ENCODE measurements at places on chromosomes 1 and 21.
A peak's percentile ranks its signal among the peaks of the same experiment; 100 is the strongest.

GRCh38 chr1:93525431-93525830 is 77.5 kb downstream of the FNBP1L start:
- no peak for DNase-seq

GRCh38 chr1:16138772-16139221 is 17.1 kb downstream of the EPHA2 start:
- DNase-seq = no peak

GRCh38 chr1:173005196-173005864 is 45.4 kb downstream of the TNFSF18 start:
- DNase-seq = no peak

- no peak for DNase-seq
Observed at GRCh38 chr21:41868062-41868710, 11.0 kb downstream of the PRDM15 start.

- DNase-seq = no peak
Observed at GRCh38 chr21:30233228-30234020, 17.5 kb upstream of the CLDN8 start.

- no peak for DNase-seq
Observed at GRCh38 chr1:51877434-51878307, 856 bp downstream of the NRDC start.

- DNase-seq = no peak
Observed at GRCh38 chr1:230730977-230731376, 16.2 kb upstream of the CAPN9 start.

GRCh38 chr21:36386031-36386642 is 945 bp downstream of the CHAF1B start:
- DNase-seq = no peak

- no peak for DNase-seq
Observed at GRCh38 chr1:76224752-76225151, 150.2 kb downstream of the ST6GALNAC3 start.

DNA sequence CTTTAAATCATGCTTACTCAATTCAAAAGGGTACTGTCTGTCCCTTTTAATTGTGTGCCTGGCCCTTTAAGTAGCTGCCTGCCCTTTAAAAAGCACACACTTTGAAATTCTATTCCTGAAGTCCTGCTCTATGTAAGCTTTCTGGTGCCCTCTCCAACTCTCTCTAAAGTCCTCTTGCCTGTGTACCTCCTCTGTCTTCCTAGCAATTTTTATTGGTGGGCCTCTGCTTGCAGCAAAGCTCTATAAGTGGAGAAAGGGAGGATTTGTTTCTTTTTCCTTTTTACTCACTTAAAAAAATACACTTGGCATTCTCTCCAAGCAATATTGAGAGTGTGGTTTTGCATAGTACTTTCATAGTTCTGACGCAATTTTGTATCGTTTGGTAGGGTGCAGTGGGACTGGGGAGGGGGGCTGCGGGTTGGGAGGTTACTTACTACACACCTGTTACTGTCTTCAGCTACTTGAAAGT is 135.4 kb downstream of the LMO4 start:
- DNase-seq = no peak

- DNase-seq = no peak
Observed at GRCh38 chr1:25870614-25871013, 4.9 kb downstream of the PAQR7 start.

- DNase-seq = no peak
Observed at GRCh38 chr1:119702384-119702783, 9.3 kb upstream of the PHGDH start.

- no peak for DNase-seq
Observed at GRCh38 chr1:7303554-7304317, 467.4 kb upstream of the VAMP3 start.

GRCh38 chr1:111587509-111588174 is 31.9 kb upstream of the RAP1A start:
- no peak for DNase-seq

DNA sequence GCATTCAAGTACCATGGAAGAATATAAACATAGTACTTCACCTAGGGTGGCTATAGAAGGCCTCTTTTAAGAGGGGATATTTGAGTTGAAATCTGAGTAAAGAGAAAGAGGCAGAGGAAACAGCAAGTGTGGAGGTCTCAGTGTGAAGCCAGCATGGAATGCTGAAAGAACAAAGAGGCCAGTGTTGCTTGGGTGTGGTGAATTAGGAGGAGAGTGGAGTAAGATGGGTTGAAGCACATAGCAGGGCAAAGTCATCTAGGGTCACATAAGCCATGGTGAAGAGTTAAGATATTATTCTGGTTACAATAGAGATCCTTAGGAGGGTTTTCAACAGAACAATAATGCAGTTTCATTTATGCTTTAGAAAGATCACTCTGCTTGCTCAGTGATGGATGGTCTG is 37.5 kb downstream of the C1orf141 start:
- no peak for DNase-seq

- no peak for DNase-seq
Observed at GRCh38 chr1:191575180-191575579, 583.1 kb upstream of the RGS18 start.

DNA sequence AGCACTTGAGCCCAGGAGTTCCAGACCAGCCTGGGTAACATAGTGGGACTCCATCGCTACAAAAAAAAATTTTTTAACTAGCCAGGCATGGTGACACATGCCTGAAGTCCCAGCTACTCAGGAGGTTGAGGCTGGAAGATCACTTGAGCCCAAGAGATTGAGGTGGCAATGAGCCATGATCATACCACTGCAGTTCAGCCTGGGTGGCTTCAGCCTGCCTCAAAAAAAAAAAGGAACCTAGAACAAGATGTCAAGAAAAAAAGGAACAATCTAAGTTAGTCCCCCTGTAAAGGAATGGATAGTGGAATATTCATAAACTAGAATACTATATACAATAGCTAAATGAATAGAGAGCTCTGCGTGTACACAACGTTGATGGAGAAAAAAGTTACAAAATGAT is 14.4 kb downstream of the NSL1 start:
- no peak for DNase-seq

DNA sequence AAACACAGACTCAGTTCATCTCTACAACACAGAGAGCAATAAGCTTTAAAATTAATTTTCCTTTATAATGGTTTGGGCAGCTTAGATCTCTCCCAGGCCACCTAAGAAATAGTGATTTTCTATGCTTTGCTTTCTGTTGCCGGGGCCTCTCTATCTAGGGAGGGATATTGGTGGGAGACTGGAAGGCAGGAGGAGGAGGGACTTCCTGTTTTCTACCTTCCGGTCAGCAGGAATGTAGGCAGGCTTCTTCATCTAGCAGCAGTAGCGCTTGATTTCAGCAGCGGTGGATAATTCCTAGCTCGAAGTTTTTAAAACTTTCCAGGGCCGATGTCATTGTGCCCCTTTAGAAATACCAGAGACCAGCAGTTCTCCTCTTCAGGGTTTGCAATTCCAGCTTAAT is 5.1 kb upstream of the DESI2 start:
- DNase-seq = no peak

DNA sequence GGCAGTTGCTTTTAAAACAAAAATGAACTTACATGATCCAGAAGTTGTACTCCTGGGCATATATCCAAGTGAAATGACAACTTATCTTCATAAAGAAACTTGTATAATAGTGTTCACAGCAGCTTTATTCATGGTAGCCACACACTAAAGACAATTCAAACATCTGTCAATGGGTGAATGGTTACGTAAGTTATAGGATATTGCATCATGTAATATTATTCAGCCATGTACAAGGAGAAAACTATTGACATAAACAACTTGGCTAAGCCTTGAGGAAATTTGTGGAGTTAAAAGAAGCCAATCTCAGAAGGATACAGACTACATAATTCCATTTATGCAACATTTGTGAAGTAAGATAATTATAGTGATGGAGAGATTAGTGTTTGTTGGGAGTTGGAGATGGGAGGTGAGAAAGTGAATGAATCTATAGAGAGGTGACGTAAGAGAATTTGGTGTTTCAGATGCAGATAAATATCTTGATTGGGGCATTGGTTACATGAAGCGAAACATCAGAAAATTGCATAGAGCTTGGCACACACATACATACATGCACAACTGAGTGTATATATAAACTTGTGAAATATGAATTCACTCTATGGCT is 49.9 kb upstream of the GRIK1 start:
- DNase-seq = no peak

GRCh38 chr21:16034446-16035190 is 304.8 kb downstream of the USP25 start:
- DNase-seq = no peak

- no peak for DNase-seq
Observed at GRCh38 chr1:1875932-1876331, 15.0 kb downstream of the GNB1 start.

DNA sequence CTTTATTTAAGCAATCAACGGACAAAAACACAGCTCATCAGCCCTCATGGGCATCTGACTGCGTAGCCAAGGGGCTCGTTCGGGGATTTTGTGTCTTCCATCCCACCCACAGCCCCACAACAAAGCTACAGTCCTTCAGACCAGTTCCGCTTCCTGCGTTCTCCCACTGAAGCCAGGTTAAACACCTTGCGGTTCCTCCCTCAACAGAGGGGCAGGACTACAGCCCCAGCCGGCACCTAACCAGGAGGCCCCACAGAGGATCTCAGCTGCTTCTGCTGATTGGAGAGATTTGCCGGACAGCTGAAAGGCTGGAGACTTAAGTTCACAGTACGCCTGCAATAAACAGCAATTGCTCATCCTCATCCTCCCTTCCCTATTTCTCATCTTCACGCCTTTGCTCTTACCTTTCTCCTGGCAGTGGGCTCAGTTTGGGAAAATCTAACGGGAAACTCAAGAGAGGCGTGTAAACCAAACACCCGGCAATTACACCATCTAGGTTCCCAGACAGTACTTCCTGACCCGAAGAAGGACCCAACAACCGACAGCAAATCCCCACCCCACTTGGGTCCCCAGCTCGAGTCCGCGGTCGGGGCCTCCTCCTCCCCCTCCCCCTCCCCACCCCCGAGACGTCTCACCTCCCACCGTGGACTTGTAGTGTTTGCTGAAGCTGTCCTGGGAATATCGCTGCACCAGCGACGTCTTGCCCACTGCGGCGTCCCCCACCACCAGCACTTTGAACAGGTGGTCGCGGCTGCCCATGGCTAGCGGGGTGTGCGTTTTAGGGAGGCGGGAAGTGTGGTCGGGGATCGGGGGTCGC is 876 bp downstream of the RAB29 start:
- DNase-seq = peak; percentile 45

DNA sequence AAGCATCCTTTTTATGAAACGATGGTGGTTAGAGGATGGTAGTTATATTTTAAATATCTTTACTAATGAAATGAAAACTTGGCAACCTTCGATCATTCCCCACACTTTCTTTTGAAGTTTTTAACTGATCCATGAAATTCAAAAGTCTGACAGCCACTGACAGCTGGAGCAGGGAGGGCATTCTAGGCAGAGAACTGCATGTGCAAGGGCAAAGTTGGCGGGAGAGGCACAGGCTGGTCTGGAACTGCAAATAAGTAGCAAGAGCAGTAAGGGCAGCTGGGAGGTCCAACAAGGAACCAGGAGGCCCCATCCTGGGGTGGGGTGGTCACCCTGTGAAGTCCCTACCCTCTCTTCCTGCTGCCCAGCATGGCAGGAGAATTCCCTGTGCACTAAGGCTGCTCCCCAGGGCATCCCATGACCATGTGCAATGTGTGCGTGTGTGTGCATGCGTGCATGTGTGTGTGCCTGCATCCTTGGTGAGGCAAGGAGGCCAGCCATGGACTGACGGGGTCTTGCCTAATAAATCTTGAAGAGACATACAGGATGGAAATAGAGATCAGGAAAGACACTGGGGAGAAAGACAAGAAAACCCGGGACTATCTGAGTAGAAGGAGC is 33.1 kb upstream of the FOXO6 start:
- DNase-seq = no peak

GRCh38 chr1:175287377-175287776 is 94.8 kb upstream of the KIAA0040 start:
- no peak for DNase-seq

- DNase-seq = no peak
Observed at GRCh38 chr1:156486421-156487344, 13.9 kb downstream of the MEF2D start.

- no peak for DNase-seq
Observed at GRCh38 chr1:192453360-192453992, 122.1 kb upstream of the RGS1 start.

GRCh38 chr1:98048244-98048643 is 127.4 kb upstream of the DPYD start:
- peak; percentile 19 for DNase-seq

DNA sequence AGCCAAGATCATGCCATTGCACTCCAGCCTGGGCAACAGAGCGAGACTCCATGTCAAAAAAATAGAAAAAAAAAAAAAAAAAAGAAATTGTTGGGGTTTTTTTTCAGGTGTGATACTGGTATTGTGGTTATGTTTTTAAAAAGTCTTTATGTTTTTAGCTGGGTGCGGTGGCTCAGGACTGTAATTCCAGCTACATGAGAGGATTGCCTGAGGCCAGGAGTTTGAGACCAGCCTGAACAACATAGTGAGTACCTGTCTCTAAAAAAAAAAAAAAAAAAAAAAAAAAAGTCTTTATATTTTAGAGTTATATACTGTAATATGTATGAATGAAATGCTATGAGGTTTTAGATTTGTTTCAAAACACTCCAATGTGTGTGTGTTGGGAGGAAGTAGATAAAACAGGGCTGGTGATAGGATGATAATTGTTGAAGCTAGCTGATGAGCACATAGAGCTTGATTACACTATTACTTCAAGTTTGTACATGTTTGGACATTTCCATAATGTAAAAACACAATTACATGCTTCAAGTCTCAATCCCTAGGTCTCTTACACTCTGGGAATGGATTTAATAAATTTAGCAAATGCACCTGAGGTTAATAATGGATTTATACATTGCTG is 30.2 kb upstream of the ATP5PO start:
- DNase-seq = no peak

DNA sequence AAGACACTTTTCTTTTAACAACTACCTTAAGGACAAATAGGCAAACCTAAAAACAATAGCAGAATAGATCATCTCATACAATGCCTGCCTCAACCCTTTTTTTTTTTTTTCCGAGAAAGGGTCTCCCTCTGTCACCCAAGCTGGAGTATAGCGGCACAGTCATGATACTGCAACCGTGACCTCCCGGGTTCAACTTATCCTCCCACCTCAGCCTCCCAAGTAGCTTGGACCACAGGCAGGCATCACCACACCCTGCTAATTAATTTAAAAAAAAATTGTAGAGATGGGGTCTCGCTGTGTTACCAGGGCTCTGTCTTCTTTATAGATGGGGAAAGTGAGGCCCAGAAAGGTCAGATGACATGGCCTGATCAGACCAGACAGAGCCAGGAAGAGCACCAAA is 7.9 kb downstream of the SH3BGRL3 start:
- DNase-seq = no peak

DNA sequence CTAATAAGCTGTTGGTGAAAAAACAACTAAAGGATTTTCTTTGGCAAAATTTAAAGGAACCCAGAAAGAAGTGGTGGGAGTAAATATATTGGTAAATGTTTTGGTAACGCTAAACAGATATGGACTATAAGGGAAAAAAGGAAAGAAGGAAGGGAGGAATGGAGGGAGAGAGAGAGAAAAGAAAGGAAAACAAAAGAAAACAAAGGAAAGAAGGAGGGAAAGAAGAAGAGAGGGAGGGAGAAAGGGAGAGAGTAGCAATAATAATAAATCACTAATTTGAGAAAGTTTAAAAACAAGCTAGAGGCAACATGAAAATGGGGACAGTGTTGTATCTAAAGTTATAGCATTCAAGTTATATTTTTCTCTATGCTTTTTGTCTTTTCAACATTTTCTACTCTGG is 43.6 kb upstream of the RCOR3 start:
- DNase-seq = no peak

- no peak for DNase-seq
Observed at GRCh38 chr1:183600136-183600535, 9.9 kb upstream of the NCF2 start.

- no peak for DNase-seq
Observed at GRCh38 chr1:40151457-40152079, 9.6 kb upstream of the RLF start.
